Heart left ventricle (tissue), 16 donors: ENCODE measurements at places on chromosomes 5 and 9. TPM values are rescaled to one million over a fixed set of nuclear protein-coding genes. Genes with fewer than 3 reads are reported as not detected.

- no peak for DNase-seq
These were observed 376.1 kb downstream of the ADGRV1 start for GRCh38 chr5:90934738-90935137.

WDR38 gene
- 0.07 TPM for polyA plus RNA-seq

PCDHGA9 gene
- polyA plus RNA-seq, result 5.5 TPM

- no peak for DNase-seq
These were observed 94.7 kb downstream of the RICTOR start for GRCh38 chr5:38979535-38979934.

MLLT3 gene
- polyA plus RNA-seq, result 7.9 TPM

LIX1 gene
- polyA plus RNA-seq, result not detected

MRPL22 gene
- polyA plus RNA-seq, result 90.1 TPM
